ENCODE measurements at places on chromosomes 1 and 21.

GRCh38 chr1:46492871-46493270 lies 3.2 kb downstream of the DMBX1 start:
- DNase-seq: no peak

DNA sequence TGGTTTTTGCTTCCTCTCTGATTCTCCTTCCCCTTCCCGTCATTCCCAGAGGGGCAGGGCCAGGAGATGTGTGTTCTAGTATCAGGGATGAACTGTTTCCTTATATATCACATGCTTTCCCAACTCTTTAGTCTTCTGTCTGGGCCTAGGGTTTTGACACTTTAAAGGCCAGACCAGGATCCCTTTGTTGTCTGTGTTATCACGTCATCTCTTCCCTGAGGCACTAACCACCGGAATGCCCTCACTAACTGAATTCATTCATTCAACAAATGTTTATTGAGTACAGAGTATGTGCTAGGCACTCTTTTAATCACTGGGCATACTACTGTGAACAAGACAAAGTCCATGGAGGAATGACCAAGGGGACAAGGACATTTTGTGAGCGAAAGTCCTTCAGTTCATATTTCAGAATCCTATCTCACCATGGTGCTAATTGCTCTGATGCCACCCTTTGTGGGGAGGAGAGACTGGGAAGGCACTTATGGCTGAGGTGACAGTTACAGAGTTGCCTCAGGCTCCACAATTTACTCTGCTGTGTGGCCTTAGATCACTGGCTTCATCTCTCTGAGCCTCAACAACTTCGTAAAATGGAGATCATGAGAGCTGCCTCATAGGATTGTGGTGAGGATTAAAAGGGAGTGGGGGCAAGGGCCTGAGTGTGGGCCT lies 12.0 kb upstream of the ZNF362 start:
- DNase-seq: peak; percentile 99

- DNase-seq: no peak
Measured at GRCh38 chr21:17472182-17472581, 40.7 kb upstream of the CXADR start.

DNA sequence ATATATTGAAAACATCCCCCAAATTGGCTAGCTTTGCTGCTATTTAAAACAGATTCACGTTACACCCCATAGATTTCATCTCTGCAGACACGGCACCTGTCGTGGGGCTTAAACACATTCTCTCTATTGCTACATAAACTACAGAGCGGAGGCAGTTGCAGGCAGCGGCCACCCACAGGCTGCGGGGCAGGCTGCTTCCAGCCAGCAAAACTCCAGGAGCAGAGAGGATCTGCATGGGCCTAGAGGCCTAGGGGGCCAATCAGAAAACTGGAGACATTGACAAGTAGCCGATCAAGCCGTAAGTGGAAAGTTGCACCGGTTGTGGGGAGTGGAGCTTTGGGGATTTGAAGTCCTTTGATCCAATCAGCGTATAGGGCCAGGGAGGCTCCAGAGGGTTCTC lies 129.0 kb upstream of the KLHDC7A start:
- DNase-seq: peak; percentile 3

- no peak for DNase-seq
Measured at GRCh38 chr1:22573237-22573636, 9.9 kb downstream of the EPHA8 start.

GRCh38 chr1:179794669-179795068 lies 51.6 kb downstream of the FAM163A start:
- no peak for DNase-seq

- DNase-seq: no peak
Measured at GRCh38 chr1:209412566-209412965, 170.9 kb upstream of the CAMK1G start.

DNA sequence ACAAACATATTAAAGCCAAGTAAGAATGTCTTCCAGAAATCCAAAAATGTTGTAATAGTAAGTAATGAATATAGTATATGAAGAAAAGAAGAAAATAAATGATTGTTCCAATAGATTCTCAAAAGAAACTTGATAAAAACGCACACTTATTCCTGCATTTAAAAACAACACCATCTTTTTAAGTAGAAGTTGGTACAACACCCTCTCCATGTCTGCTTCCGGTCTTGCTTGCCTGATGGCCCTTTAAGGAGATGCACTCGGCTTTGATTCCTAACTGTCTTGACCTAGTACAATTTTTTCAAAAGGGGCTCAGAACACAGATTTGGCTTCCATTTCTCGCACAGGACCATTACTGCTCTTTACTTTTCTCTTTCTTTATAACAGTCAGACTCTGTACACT lies 9.0 kb downstream of the CLCA1 start:
- no peak for DNase-seq

GRCh38 chr1:29592261-29592615 lies 355.9 kb downstream of the PTPRU start:
- no peak for DNase-seq

- no peak for DNase-seq
Measured at GRCh38 chr21:34715518-34715917, 46.7 kb downstream of the CLIC6 start.

DNA sequence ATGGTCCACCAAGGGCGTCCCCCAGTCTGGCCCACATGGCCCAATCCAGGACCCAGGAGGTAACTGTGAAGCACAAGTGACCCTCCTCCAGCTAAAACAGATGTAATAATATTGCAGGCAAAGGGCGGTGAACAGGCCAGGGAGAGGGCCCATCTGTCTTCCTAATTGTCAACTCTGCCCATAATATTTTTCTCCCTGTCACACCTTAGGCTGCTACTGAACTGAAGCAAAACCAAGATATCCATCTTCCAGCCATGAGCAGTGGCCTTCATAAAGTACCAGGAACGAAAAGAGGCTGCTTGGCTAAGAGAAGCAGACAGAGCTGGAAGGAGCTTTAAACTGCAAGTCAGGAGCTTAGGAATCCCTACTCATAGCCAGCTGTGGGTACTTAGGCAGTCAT lies 3.1 kb downstream of the KANK4 start:
- no peak for DNase-seq

GRCh38 chr1:24764848-24765247 lies 19.6 kb downstream of the CLIC4 start:
- DNase-seq: no peak

- DNase-seq: no peak
Measured at GRCh38 chr1:119316870-119317416, 51.6 kb upstream of the HAO2 start.

DNA sequence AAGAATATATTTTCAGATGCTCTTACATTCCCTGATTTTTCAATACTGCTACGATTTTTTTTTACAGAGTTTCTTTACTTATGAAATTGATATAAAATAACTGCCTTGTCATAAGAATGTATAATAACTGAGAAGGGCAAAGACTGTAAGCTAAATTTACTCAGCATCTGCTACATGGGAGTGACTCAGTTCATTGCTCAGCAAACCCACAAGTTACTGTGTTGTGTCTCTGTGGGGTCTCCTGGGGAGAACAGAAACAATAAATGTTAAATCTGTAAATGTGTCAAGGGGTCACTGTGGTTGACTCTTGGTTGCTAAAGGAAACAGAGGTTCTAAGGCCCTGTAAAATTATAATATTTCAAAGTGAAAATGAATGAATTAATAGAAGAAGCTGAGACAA lies 210.3 kb upstream of the CACYBP start:
- DNase-seq: no peak

- DNase-seq: no peak
Measured at GRCh38 chr1:190140644-190141043, 337.0 kb downstream of the BRINP3 start.

- no peak for DNase-seq
Measured at GRCh38 chr1:164622068-164622845, 63.3 kb downstream of the PBX1 start.

- no peak for DNase-seq
Measured at GRCh38 chr21:45892916-45893739, 88.4 kb upstream of the COL6A1 start.

DNA sequence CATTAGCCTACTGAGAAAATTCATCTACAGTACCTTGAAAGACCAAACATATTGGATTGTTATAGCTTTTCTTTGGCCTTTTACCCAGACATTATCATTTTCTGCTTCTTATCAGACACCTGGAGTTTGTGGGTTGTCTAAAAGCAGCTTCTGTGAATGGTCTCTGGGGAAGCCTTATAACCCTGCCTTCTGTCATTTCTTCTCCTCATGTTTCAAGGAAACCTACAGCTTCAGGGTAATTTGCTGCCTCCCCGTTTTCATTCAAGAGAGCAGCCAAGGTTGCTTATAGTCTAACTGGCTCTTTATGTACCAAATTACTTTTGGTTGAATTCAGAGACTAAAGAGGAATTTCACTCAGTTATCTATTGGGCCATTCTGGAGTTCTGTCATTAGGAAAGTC lies 288.3 kb upstream of the SGIP1 start:
- no peak for DNase-seq

GRCh38 chr21:45487891-45488600 lies 54.2 kb downstream of the SLC19A1 start:
- no peak for DNase-seq

DNA sequence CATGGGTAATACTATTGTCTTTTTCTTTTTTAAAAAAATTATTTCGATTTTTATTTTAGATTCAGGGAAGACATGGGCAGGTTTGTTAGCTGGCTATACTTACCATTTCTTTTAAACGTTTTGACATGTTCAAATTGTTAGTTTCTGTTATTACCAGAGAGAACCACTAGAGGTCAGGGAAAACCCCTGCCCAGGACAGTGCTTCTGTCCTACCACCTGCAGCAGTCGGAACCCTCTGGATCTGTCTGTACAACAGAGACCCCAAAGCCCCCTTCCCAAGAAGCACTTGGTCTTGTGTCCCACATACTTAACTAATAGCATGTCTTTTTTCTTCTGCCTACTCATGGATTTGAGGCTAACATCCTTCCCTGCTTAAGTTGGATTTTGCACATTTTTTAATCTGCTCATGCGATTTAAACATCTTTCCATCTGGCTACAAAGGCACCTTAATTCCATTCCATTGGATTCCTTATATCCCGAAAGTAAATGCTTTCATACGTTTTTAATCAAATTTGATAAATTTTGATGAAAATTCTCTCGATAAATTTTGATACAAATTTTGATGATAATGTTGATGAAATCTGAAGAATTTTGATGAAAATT lies 10.0 kb upstream of the C1orf115 start:
- DNase-seq: peak; percentile 64

DNA sequence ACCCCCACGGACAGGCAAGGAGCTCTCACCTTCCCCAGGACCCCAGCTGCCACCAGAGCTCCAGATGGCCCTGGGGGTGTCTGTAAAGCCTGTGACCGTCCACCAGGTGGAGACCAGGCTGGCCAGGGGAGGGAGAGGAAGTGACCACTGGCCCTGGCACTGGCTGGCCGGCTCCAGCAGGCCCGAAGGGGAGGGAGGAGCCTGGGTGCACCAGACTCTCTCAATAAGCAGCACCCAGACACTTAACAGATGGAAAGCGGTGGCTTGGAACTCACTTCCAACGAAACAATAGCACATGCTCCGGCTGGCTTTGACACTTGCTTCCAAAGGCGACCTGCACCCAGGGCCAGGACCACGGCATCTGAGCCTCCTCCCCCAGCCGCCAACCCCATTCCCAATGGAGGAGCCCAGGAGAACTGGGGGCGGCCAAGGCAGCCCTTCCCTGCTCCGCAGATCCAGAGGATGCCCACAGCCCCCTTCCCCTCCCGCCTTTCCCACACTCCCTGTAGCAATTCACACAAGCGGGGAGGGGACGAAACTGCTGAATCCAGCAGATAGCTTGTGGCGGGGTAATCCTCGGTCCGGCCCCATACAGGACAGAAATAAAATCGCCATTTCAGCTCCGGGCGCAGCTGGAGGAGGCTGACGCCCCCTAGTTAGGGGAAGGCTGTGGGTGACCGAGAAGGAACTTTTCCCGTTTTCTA lies 742 bp upstream of the PDE9A start:
- DNase-seq: peak; percentile 52

- no peak for DNase-seq
Measured at GRCh38 chr1:16173447-16174260, 17.8 kb upstream of the EPHA2 start.

DNA sequence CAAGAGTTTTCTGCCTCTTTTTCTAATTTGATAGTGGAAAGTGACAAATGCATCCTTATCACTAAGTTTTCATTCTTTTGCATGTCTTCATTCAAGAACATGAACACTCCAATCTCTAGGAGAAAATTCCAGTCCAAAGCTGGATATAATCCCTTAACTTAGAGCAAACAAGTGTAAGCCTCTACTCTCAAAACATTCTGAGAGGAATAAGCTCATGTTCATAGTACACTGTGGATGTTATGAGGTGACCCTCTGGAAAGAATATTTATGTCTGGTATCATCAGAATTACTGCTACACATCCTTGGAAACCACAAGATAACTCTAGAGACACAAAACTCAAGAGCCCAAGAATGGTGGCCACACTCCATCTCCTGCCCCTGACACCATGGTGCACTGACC lies 15.1 kb downstream of the SIPA1L2 start:
- DNase-seq: no peak

- DNase-seq: no peak
Measured at GRCh38 chr1:155170806-155171205, 2.3 kb downstream of the KRTCAP2 start.

- no peak for DNase-seq
Measured at GRCh38 chr1:222266223-222267196, 281.4 kb downstream of the HHIPL2 start.

DNA sequence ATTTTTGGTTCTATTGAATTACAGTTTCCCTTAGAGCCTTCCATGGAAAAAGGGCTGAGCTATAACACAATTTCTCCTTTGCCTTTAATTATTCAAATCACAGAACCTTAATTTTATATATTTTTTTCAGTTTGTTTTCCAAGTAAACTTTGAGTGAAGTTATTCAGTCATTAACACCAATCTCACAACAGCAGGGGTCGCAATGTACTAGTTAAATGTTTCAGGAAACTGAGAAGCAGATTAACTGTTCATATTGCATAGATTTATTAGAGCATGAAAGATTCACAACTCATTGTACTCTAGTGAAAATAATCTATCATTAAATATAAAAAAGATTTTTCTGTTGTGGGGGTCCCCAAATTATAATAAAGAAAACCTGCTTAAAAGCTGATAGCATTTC lies 64.1 kb downstream of the KIFAP3 start:
- DNase-seq: peak; percentile 77

- DNase-seq: no peak
Measured at GRCh38 chr1:4156241-4156973, 256.3 kb upstream of the C1orf174 start.

DNA sequence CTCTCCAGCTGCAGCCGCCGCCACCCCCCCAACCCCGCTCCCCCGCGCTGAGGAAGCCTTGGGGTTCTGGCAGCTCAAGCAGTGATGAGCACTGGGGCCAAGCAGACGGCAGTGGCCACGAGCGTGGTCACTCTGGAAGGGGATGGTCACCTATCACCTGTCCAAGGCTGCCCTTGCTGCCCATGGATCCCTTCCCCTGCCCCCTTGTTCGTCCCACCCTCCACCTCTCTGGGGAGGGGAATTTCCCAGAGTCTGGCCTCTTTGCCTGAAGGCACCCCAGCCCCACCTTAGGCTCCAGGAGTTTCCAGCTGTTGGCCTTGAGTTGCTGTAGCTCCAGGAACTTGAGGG lies 7.2 kb upstream of the SMIM12 start:
- no peak for DNase-seq

- no peak for DNase-seq
Measured at GRCh38 chr1:20600156-20600555, 11.3 kb downstream of the CDA start.

GRCh38 chr1:228104526-228105269 lies 1.6 kb upstream of the C1orf35 start:
- no peak for DNase-seq

GRCh38 chr1:119686661-119687060 lies 25.1 kb upstream of the PHGDH start:
- no peak for DNase-seq
